AG04449 (cell line): ENCODE measurements at places on chromosomes 13 and 19.

GRCh38 chr19:40360708-40361241 is 12.3 kb downstream of the PLD3 start:
- no peak for DNase-seq

GRCh38 chr13:71374471-71375049 is 492.4 kb downstream of the DACH1 start:
- DNase-seq: no peak

DNA sequence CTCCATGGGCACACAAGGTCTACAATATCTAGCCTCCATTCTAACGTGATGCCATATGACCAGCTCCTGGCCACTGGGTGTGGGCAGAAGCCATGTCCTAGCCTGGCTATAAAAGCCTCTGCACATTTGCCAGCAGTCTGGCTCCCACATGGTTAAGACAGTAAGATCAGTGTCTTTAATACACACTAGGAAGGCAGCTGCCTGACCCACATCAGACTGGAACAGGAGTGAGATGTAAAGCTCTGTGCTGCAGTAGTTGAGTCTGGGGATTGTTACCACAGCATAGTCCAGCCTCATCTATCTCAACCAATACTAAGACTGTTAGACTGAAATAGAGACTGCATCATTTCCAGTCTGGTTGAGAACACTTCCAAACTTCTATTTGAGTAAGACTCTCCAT is 533.1 kb downstream of the IRS2 start:
- no peak for DNase-seq

DNA sequence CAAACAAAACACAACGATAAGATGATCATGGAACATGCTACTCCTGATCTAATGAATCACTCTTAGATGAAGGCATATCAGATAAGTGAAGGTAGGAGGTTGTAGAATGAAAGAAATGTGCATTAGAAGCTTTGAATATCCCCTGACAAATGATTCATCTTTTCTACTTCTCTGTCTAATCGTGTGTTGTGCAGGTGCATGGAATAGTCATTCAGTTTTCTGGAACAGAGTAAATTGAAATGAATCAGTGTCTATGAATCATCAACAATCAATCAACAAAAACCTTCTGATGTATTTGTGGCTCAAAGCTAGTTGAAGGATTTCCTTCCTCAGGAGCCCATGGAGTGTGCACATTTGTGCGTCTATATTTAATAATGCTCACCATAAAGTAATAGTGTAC is 1290.4 kb upstream of the PCDH20 start:
- no peak for DNase-seq

GRCh38 chr13:24381541-24382265 is 72.3 kb downstream of the C1QTNF9 start:
- DNase-seq: no peak

- DNase-seq: no peak
Measured at GRCh38 chr19:9786342-9786741, 17.8 kb upstream of the ZNF846 start.

DNA sequence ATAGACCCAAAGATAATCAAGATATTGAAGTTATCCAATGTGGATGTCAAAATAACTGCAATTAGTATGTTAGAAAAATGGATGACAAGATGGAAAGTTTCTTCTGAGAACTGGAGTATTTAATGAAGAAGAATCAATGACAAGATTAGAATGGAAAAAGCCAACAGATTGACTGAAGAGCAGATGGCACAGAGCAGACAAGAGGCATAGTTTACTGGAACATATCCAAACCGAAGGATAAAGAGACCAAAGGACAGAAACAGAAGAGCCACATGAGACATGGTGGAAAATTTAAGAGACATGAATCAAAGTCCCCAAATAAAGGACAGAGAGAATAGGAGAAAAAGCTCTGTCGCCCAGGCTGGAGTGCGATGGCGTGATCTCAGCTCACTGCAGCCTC is 89.6 kb upstream of the RXFP2 start:
- DNase-seq: no peak

DNA sequence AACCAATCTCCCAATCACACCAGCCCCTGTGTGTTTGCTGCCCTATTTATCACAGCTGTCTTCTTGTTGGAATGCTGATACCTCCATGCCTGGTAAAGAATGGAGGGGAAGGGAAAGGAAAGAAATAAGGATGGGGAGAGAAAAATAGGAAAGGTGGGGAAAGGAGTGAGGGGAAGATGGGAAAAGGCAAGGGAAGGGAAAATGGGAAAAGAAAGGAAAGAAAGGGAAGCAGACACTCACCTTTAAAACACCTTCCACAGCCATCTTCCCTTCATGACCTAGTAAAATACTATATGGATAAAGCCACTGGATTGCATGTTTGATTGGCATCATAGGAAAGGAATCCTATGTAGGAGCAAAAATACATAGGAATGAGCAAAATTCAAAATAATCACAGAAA is 77.8 kb downstream of the VWA8 start:
- no peak for DNase-seq

DNA sequence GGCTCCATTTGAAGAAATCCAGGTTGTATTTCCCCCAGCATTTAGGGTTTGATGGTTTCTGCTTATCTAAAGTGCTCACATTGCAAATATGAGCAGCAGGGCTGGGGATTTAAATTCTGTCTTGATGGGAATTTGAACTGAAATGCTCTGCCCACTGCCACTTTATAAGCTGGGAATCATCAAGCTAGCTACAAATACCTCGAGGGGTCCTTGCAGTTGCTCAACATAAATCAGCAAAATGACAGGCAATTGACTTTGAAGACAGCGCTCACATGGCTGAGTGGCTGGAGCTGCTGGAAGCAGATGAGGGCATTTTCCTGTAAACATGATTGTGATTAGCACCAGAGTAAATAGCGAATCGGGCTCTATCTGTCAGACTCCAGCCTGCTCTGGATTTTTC is 39.4 kb upstream of the MEDAG start:
- no peak for DNase-seq

DNA sequence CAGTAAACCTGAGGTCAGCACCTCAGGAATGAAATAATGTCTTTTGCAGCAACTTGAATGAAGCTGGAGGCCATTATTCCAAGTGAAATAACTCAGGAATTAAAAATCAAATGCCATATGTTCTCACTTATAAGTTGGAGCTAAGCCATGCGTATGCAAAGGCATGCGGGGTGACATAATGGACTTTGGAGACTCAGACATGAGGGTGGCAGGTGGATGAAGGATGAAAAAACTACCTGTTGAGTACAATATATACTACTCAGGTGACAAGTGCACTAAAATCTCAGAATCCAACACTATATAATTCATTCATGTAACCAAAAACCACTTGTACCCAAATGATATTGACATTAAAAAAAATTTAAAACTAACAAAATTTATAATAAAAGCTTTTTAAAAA is 1416.9 kb downstream of the UQCRFS1 start:
- no peak for DNase-seq

DNA sequence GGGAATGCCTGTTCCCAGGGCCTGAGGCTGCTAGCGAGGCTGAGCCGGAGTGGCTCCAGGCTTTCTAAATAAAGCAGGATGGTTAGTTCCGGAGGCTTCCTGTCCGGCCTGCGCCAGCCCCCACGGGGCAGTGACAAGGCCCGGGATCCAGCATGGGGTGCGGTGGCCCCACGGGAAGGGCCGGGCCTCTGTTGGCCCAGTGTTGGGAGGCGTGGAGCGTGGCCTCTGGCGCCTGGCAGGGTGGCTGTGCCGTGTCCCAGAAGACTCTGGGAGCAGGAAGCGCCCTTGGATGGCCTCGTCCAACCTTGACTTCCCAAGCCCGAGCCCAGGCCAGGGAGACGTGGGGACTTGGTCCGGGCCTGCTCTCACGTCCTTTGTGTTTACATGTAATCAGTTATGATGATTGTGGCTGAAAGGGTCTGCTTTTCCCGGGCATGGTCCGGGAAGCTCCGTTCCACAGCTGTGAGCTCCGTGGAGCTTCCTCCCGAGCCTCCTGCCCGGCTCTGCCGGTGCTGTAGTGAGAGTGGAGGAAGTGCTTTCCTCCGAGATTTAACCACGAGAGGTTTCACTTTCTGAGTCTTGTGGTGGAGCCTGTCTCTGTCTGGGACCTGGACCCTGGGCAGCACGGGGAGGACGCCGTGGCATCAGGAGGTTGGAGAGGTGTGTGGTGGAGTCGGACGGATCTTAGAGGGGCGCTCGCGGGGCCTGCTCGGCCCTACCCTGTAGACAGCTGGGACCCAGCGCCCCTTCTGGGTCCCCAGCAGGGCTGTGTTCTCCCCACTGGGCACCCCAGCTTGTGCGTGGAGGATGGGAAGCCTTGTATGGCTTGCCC is 4.6 kb downstream of the GNA11 start:
- DNase-seq: no peak

- DNase-seq: no peak
Measured at GRCh38 chr13:78061806-78062205, 143.2 kb upstream of the EDNRB start.

DNA sequence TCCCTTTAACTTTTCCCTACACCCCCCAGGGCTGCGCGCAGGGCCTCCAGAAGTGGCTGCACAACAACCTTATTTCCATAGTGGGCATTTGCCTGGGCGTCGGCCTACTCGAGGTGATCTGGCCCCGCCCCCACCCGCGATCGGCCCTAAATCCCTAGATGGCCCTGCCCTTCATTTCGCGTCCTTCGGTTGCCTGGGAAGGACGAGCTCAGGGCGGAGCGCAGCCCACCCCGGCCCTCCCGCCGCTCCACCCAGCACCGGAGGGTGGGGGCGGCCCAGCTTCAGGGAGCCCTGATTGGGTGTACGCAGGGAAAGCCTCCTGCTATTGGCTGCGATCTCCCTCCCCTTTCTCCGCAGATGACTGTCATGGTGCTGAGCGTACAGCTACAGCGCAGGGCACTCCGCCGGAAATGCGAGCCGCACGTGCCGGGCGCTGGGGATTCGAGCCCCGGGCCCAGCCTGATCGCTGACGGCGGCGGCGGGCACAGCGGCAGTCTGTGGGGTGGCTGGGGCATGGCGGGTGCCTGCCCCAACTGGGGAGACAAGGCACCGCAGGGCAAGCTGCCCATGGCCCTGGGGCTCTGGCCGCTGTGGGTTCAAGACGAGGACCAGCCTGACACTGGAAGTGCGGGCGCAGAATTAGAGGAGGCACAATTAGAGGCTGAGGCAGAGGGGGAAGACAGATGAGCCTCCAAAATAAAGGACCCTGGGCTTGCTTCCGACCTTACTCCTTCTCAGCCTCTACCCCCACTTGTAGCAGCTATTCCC is 4.3 kb downstream of the CD37 start:
- DNase-seq: no peak

DNA sequence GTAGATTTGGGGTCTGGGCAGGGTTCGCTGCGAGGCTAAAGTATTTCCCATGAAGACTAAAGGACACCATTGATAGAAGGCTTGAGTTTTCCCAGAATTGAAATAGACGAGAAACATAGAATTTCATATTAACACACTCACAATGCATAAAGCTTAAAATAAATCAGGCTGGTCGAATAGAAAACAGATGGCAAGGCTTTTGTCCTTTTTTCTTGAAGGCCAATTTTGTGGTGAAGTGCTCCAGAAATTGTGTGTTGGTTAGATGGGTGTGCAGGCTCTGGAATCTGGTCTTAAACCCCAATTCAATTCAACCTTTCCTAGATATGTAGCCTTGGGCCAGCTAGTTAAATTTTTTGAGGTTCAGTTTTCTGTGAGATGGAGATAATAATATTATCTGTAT is 56.9 kb upstream of the LRCH1 start:
- DNase-seq: no peak

- DNase-seq: no peak
Measured at GRCh38 chr13:112702341-112702985, 12.6 kb downstream of the ATP11A start.

DNA sequence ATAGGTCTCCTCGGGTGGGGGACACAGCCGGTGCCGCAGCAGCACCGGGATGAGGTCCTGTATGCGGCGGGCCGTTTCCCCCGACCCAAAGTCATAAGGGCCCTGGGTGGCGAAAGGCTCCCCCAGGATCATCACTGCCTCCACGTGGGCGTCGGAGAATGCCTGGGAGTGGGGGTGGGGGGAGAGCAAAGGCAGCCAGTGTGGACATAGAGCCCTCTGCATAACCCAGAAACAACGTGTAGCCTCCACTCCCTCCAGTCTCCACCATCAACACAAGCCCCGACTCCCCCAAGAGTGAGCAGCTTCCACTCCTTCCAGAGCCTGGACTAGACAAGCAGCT is 1.7 kb upstream of the NUMBL start:
- no peak for DNase-seq

- no peak for DNase-seq
Measured at GRCh38 chr19:3608750-3609322, 2.2 kb upstream of the TBXA2R start.

- no peak for DNase-seq
Measured at GRCh38 chr19:55603581-55604292, 1.7 kb upstream of the ZNF865 start.

GRCh38 chr13:68176475-68176874 is 946.3 kb upstream of the PCDH9 start:
- no peak for DNase-seq

DNA sequence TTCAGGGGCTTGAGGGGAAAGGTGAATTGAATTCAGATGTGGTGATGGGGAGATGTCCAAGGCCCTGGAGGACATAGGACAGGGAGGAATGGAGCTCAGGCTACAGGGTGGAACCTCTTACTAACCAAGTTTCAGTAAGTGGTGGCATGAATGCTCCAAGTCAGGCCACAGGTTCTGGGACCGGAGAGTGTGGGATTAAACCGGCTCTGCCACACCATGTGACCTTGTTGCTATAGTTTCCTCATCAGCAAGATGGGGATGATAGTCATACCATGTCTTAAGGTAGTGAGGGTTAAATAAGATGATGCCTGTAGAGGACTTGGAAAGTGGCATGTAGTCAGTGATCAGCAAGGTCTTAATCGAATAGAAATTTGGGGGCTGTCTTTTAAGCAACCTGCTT is 16.3 kb downstream of the GPR183 start:
- no peak for DNase-seq

GRCh38 chr19:4108767-4109625 is 14.9 kb downstream of the MAP2K2 start:
- DNase-seq: no peak

GRCh38 chr13:31072041-31072440 is 89.7 kb downstream of the HSPH1 start:
- no peak for DNase-seq

GRCh38 chr13:47679401-47679800 is 321.7 kb downstream of the SUCLA2 start:
- peak; percentile 41 for DNase-seq
